ENCODE measurements at places on chromosomes 1 and 21. TPM values are rescaled to one million over a fixed set of nuclear protein-coding genes. Genes with fewer than 3 reads are reported as not detected.

The LDLRAD1 gene
- not detected for total RNA-seq

The AKT3 gene
- total RNA-seq = 85.0 TPM

GRCh38 chr1:50272912-50273311 lies 150.3 kb downstream of the DMRTA2 start:
- DNase-seq = no peak

The SCCPDH gene
- 33.5 TPM for total RNA-seq
